ENCODE measurements at places on chromosomes 5 and 9. TPM values are rescaled to one million over a fixed set of nuclear protein-coding genes. Genes with fewer than 3 reads are reported as not detected.

GRCh38 chr5:60256546-60256945 is 363.0 kb upstream of the PDE4D start:
- no peak for DNase-seq
- no peaks in the 10 kb centered on the region for H3K27me3 ChIP-seq
- H3K4me1 ChIP-seq, result no peaks in the 10 kb centered on the region
- H3K36me3 ChIP-seq, result no peaks in the 10 kb centered on the region
- no peak overlapping the region for H3K27ac ChIP-seq

POU5F2 gene
- 0.20 TPM for total RNA-seq

- no peak overlapping the region for H3K27ac ChIP-seq
- no peaks in the 10 kb centered on the region for H3K4me1 ChIP-seq
- H3K36me3 ChIP-seq, result no peaks in the 10 kb centered on the region
- H3K27me3 ChIP-seq, result peaks cover 20% of the 10 kb centered on the region
- DNase-seq, result no peak
- no peak overlapping the region for H3K4me3 ChIP-seq
Measured at GRCh38 chr9:114516913-114517312, 11.6 kb upstream of the WHRN start.

GRCh38 chr5:133247151-133247709 is 195.4 kb downstream of the HSPA4 start:
- DNase-seq, result peak; percentile 22
- peaks cover 26% of the 10 kb centered on the region for H3K4me1 ChIP-seq
- H3K36me3 ChIP-seq, result no peaks in the 10 kb centered on the region
- no peak overlapping the region for H3K4me3 ChIP-seq
- peaks cover 12% of the 10 kb centered on the region for H3K27me3 ChIP-seq

GPR151 gene
- total RNA-seq, result not detected

DNA sequence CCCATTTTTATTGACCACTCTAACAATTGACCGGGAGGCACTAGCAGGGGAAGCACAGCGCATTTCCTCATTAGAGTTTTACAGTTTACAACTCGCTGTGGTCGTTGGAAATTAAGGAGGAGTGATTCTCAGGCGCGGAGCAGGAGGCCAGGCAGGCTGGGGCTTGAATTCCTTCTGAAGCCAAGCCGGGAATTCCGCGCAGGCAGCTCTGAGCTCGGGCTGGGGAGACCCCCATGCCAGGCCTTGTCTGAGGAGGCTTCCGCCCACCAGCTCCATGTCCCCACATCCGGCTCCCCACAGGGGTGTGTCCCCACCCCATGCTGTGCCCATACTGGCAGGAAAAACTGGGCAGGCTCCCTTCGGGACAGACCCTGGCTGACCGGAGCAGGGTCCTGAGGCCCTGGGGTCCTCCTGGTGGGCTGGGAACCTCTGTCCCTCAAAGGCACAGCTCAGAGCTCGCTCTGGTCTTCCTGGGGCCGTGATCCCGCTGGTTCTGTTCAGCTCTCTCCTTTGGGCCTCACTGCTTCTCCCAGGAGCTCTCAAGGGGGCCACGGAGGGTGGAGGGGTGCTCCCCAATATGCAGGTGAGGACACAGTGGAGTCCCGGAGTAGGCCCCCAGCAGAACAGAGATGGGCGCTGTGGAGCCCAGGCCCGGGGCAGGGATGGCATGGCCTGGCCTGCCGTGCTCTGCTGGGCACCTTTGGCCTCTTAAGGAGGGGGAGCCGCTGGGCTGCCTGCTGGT is 1.3 kb upstream of the NRARP start:
- peaks cover 27% of the 10 kb centered on the region for H3K4me1 ChIP-seq
- peaks cover 6% of the 10 kb centered on the region for H3K36me3 ChIP-seq
- peak overlapping the region; percentile 46 for H3K4me3 ChIP-seq
- no peaks in the 10 kb centered on the region for H3K27me3 ChIP-seq
- DNase-seq, result no peak
- H3K27ac ChIP-seq, result peak overlapping the region; percentile 83

GPX8 gene
- 0.62 TPM for total RNA-seq

DNA sequence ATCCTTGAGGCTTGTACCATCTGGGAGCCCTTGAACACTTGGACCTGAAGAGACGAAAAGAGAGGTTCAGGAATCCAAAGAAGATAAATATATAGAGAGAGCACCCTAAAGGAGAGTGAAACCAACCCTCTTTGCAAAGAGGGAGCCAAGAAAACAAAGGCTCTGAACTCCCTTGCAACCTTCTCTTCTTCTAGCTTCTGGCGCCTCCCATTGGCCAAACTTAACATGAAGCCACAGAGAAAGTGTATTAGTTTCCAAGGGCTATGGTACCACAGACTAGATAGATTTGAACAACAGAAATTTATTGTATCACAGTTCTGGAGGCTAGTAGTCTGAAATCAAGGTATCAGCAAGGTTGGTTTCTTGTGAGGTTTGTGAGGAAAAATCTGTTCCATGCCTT is 175.1 kb downstream of the HCN1 start:
- no peaks in the 10 kb centered on the region for H3K4me1 ChIP-seq
- no peaks in the 10 kb centered on the region for H3K36me3 ChIP-seq
- no peak overlapping the region for H3K4me3 ChIP-seq
- no peak overlapping the region for H3K27ac ChIP-seq
- no peaks in the 10 kb centered on the region for H3K27me3 ChIP-seq

TLE1 gene
- 0.20 TPM for total RNA-seq

DNA sequence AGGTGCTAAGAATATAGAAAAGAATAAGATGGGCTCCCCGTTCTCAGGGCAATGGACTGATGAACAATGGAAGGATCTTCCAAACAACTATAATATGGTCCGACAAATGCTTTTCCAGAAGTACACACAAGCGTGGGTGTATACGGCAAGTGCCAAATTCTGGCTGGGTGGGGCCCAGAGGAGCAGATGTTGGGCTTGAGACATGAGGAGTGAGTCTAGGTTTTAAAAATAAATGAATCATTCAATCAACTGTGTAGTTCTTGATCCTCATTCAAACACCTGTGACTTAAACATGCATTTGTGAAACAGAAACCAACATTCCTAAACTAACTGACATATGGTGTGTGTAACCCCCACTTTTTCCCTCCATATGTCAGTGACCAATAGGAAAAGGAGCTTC is 47.9 kb downstream of the MFAP3 start:
- H3K36me3 ChIP-seq, result no peaks in the 10 kb centered on the region
- H3K4me3 ChIP-seq, result no peak overlapping the region
- H3K4me1 ChIP-seq, result no peaks in the 10 kb centered on the region
- no peak for DNase-seq

DNA sequence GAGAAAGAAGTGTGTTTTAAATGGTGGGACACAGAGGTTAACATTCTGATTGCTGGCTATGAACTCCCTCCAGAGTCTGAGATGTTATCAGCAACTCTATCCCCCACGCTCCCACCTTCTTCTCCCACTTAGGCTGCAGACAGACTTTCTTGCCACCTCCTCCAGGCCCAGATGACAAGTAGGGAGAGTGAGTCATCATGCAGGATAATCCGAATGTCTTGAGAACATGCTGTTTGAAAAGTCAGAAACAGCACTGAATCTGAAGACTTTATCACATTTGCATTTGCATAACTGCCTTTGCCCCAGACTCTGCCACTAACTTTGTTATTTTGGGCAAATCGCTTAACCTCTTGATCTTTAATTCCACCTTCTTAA is 139.8 kb downstream of the ESM1 start:
- H3K27me3 ChIP-seq, result peaks cover 2% of the 10 kb centered on the region
- H3K4me1 ChIP-seq, result no peaks in the 10 kb centered on the region
- H3K36me3 ChIP-seq, result no peaks in the 10 kb centered on the region
- DNase-seq, result peak; percentile 47
- H3K27ac ChIP-seq, result no peak overlapping the region
- H3K4me3 ChIP-seq, result no peak overlapping the region

GRCh38 chr5:42569953-42570548 is 146.8 kb downstream of the GHR start:
- no peaks in the 10 kb centered on the region for H3K4me1 ChIP-seq
- H3K36me3 ChIP-seq, result no peaks in the 10 kb centered on the region
- H3K4me3 ChIP-seq, result no peak overlapping the region
- H3K27me3 ChIP-seq, result no peaks in the 10 kb centered on the region
- no peak for DNase-seq
- H3K27ac ChIP-seq, result no peak overlapping the region

- DNase-seq, result no peak
- no peak overlapping the region for H3K27ac ChIP-seq
- H3K4me3 ChIP-seq, result no peak overlapping the region
- H3K36me3 ChIP-seq, result no peaks in the 10 kb centered on the region
- H3K4me1 ChIP-seq, result no peaks in the 10 kb centered on the region
Measured at GRCh38 chr5:176836811-176837706, 26.7 kb downstream of the UNC5A start.

DNA sequence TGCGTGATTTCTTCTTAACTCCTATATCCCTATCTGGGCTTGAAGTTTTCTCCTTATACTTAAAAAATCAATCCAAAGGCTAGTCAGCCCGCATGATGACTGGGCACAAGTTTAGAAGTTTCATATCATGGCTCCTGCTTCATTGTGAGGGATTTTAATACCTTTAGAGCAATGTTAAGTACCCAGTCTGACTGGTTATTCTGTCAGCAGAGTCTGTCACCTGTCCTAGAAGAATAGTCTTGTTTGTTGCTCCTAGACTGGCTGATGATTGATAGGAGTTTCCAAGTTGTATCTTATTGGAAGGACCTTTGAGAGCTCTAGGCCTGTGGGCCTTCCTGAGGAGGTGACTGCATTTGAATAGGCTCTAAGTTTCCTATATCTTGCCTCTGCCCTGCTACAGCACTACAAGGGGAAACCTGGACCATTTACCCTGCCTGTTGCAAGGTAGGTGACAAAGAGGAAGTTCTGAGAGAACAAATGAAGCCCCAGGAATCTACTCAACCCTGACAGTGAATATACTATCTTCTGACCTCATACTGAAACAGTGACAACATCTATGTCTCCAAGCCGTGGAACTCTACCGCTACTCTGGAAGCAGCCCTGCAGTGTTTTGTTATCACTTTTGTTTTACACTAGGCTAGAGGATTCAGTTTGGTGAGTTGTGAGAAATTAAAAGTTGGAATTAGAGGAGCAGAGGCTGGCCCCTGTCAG is 66.5 kb downstream of the F2RL2 start:
- no peak overlapping the region for H3K27ac ChIP-seq
- no peak for DNase-seq
- no peak overlapping the region for H3K4me3 ChIP-seq
- H3K4me1 ChIP-seq, result no peaks in the 10 kb centered on the region
- H3K27me3 ChIP-seq, result no peaks in the 10 kb centered on the region
- H3K36me3 ChIP-seq, result no peaks in the 10 kb centered on the region

- peak overlapping the region; percentile 1 for H3K4me3 ChIP-seq
- no peak for DNase-seq
- H3K36me3 ChIP-seq, result peaks cover 81% of the 10 kb centered on the region
- peak overlapping the region; percentile 85 for H3K27ac ChIP-seq
- no peaks in the 10 kb centered on the region for H3K27me3 ChIP-seq
Measured at GRCh38 chr5:96743805-96744204, 63.9 kb downstream of the ERAP1 start.

- no peaks in the 10 kb centered on the region for H3K36me3 ChIP-seq
- no peaks in the 10 kb centered on the region for H3K27me3 ChIP-seq
- DNase-seq, result peak; percentile 39
- no peak overlapping the region for H3K4me3 ChIP-seq
- H3K4me1 ChIP-seq, result no peaks in the 10 kb centered on the region
- H3K27ac ChIP-seq, result no peak overlapping the region
Measured at GRCh38 chr5:82793808-82794419, 283.3 kb downstream of the TMEM167A start.

DNA sequence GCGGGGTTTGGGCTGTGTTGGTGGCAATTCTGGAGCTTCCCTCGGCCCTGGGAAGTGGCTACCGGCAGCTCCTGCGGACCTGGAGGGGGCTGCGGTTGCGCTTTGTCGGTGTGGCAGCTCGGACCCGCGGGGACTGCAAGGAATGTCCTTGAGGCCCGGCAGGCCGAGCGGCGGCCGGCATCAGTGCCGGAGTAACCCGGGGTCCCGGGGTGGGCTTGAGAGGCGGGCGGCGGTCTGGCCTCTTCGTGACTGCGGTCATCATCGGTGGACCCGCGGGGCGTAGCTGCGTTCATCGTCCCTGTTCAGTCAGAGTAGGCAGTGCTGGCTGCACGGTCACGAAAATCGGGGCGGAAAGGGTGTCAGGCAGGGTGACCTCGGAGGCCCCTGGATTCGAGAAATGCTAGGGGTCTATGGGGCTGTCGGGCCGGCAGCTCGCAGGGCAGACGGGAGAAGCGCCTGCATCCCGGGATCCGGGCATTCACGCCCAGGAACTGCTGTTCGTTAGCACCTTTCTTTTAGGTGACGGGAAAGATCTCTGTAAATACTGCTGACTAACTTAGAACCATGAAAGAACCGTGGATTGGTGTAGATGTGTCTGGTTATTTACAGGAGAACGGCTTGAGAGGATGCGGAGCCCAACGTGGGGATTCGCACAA is 474 bp downstream of the HMGCR start:
- peak overlapping the region; percentile 82 for H3K27ac ChIP-seq
- H3K27me3 ChIP-seq, result no peaks in the 10 kb centered on the region
- peaks cover 13% of the 10 kb centered on the region for H3K4me1 ChIP-seq

CNTLN gene
- total RNA-seq, result 0.04 TPM

GPR150 gene
- total RNA-seq, result not detected

OR2V1 gene
- 0.07 TPM for total RNA-seq

- DNase-seq, result no peak
- no peak overlapping the region for H3K27ac ChIP-seq
- H3K4me3 ChIP-seq, result no peak overlapping the region
- H3K4me1 ChIP-seq, result no peaks in the 10 kb centered on the region
Measured at GRCh38 chr5:107118184-107119019, 552.3 kb downstream of the EFNA5 start.

C7 gene
- 0.82 TPM for total RNA-seq

- no peaks in the 10 kb centered on the region for H3K27me3 ChIP-seq
- DNase-seq, result no peak
- no peak overlapping the region for H3K4me3 ChIP-seq
- H3K27ac ChIP-seq, result no peak overlapping the region
- H3K36me3 ChIP-seq, result no peaks in the 10 kb centered on the region
Measured at GRCh38 chr9:129606161-129607026, 14.5 kb downstream of the C9orf50 start.

PDLIM4 gene
- 31.5 TPM for total RNA-seq

- no peak overlapping the region for H3K27ac ChIP-seq
- DNase-seq, result no peak
- H3K4me1 ChIP-seq, result no peaks in the 10 kb centered on the region
Measured at GRCh38 chr9:82443312-82443711, 454.7 kb downstream of the SPATA31D1 start.

- H3K27ac ChIP-seq, result no peak overlapping the region
- no peaks in the 10 kb centered on the region for H3K36me3 ChIP-seq
- peaks cover 37% of the 10 kb centered on the region for H3K27me3 ChIP-seq
- H3K4me1 ChIP-seq, result no peaks in the 10 kb centered on the region
- no peak overlapping the region for H3K4me3 ChIP-seq
Measured at GRCh38 chr5:113114559-113114958, 138.0 kb downstream of the DCP2 start.

OR1Q1 gene
- total RNA-seq, result not detected

DNM1 gene
- total RNA-seq, result 20.7 TPM

DNA sequence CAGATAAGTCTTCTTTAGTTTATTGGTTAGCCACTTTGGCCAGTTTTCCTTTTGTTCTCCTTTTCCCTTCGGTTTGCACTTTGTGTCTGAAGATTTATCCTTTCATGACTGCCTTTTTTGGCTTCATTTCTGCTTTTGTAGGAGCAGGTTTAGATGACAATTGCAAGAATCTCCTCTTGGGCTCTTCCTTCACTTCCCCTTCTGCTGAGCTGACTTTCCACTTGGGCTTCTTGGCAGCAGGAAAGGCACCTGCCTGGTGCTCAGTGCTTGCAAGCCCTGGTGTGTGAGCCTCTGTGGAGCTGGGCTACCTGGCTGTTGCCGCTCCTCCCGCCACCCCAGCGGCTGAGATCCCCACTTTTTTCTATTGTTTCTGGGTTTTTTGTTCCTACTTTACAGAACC is 7.3 kb downstream of the CCDC112 start:
- H3K36me3 ChIP-seq, result no peaks in the 10 kb centered on the region
- H3K4me3 ChIP-seq, result no peak overlapping the region
- no peaks in the 10 kb centered on the region for H3K4me1 ChIP-seq
- DNase-seq, result no peak
- H3K27ac ChIP-seq, result no peak overlapping the region
